ENCODE measurements at places on chromosomes 5 and 9.

GRCh38 chr5:60066502-60066901, 173.0 kb upstream of the PDE4D start:
- H3K27ac ChIP-seq = no peak overlapping the region
- H3K4me3 ChIP-seq = no peak overlapping the region
- H3K4me1 ChIP-seq = no peaks in the 10 kb centered on the region
- no peaks in the 10 kb centered on the region for H3K27me3 ChIP-seq
- no peaks in the 10 kb centered on the region for H3K36me3 ChIP-seq
- no peak for DNase-seq

GRCh38 chr5:57915536-57915935, 432.9 kb upstream of the ACTBL2 start:
- no peak overlapping the region for H3K27ac ChIP-seq
- no peak for DNase-seq
- H3K4me3 ChIP-seq = no peak overlapping the region
- H3K36me3 ChIP-seq = no peaks in the 10 kb centered on the region
- no peaks in the 10 kb centered on the region for H3K27me3 ChIP-seq
- no peaks in the 10 kb centered on the region for H3K4me1 ChIP-seq

DNA sequence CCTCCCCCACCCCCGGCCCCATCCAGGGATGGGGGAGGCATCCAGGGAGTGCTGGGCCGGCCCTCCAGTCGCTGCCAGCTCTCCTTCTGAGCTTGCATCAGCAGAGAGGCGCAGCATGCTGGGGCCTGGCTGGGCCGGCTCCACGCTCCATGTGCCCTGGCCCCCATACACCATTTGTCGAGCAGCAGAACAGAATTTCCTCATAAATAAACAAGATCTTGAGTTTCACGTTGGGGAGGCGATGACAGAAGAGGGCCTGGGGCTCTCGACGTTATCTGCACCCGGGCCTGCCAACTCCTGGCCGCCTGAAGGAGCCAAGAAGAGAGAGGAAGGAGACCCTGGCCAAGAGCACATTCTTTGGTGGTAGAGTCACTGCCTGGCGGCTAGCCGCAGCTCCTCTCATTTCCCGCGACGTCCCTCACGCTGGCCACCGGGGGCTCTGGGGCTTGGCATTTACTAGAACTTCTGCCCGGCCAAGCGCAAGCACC, 177.0 kb downstream of the FGF18 start:
- no peak overlapping the region for H3K4me3 ChIP-seq
- H3K36me3 ChIP-seq = no peaks in the 10 kb centered on the region
- H3K27me3 ChIP-seq = no peaks in the 10 kb centered on the region
- no peaks in the 10 kb centered on the region for H3K4me1 ChIP-seq

GRCh38 chr9:132887181-132888120, 8.8 kb downstream of the SPACA9 start:
- H3K27ac ChIP-seq = no peak overlapping the region
- no peaks in the 10 kb centered on the region for H3K36me3 ChIP-seq
- H3K4me1 ChIP-seq = no peaks in the 10 kb centered on the region
- H3K4me3 ChIP-seq = no peak overlapping the region

GRCh38 chr9:130745829-130746228, 52.2 kb downstream of the EXOSC2 start:
- H3K36me3 ChIP-seq = no peaks in the 10 kb centered on the region
- no peak for DNase-seq
- no peak overlapping the region for H3K27ac ChIP-seq
- H3K27me3 ChIP-seq = no peaks in the 10 kb centered on the region
- no peak overlapping the region for H3K4me3 ChIP-seq
- no peaks in the 10 kb centered on the region for H3K4me1 ChIP-seq

DNA sequence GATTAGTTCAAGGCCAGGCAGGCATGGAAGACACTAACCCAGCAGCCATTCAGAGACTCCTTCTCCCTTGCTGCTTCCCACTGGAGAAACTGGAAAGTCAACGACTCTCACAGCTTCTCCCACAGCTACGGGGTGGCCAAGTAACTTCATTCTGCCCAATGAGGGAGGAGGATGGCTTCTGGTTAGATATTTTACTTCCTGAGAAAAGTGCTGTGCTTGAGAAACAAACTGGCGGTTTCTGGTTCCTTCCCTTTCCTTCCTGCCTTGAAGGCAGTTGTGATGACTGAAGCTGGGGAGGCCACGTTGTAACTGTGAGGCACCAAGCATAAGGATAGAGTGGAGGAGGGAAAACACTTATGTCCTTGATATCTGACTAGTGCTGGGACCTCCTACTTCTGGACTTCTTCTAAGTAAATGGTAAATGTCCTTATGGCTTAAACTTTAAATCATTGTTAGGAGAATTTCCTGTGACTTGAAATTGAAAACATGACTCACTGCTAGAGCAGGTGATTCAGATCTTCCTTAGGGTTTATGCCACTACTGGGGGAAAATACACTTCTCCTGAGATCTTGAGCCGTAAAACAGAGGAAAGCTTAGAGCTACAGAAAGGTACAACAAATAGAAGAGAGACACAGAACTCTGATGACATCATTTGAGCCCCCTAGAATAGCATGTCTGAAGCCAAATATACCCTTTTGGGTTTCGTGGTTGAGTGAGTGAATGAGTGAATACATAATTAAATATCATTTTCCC, 3.1 kb upstream of the GNPDA1 start:
- H3K36me3 ChIP-seq = no peaks in the 10 kb centered on the region
- H3K27ac ChIP-seq = no peak overlapping the region
- DNase-seq = no peak
- peaks cover 5% of the 10 kb centered on the region for H3K4me1 ChIP-seq

GRCh38 chr9:92345582-92345981, 19.8 kb downstream of the CENPP start:
- no peaks in the 10 kb centered on the region for H3K36me3 ChIP-seq
- no peaks in the 10 kb centered on the region for H3K27me3 ChIP-seq
- no peak for DNase-seq
- no peak overlapping the region for H3K27ac ChIP-seq

- H3K4me3 ChIP-seq = no peak overlapping the region
- no peak overlapping the region for H3K27ac ChIP-seq
- peaks cover 14% of the 10 kb centered on the region for H3K4me1 ChIP-seq
- no peaks in the 10 kb centered on the region for H3K27me3 ChIP-seq
Measured at GRCh38 chr9:98132158-98132557, 13.1 kb upstream of the TRIM14 start.

DNA sequence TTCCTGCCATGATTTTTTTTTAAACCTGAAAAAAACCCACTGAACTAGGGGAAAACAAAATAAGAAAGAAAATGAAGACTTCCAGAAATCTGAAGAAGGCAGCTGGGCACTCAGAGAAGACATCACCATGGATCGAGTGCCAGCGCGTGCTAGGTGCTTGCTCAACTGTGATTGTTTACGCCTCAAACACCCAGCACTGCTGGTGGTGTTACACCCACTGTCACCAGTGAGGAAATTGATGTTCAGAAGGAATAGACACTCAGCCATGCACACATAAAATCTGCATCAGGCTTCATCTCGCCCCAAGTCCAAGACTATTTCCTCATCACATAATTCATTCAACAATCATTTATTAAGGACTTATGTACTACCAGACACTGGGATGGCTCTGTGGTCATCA, 82.1 kb downstream of the HRH2 start:
- no peaks in the 10 kb centered on the region for H3K27me3 ChIP-seq
- H3K4me3 ChIP-seq = no peak overlapping the region
- no peaks in the 10 kb centered on the region for H3K36me3 ChIP-seq
- DNase-seq = no peak

GRCh38 chr9:96777426-96777864, 442 bp downstream of the ZNF510 start:
- no peak overlapping the region for H3K27ac ChIP-seq
- no peak for DNase-seq
- H3K27me3 ChIP-seq = no peaks in the 10 kb centered on the region
- H3K4me3 ChIP-seq = peak overlapping the region; percentile 67
- H3K4me1 ChIP-seq = peaks cover 10% of the 10 kb centered on the region

DNA sequence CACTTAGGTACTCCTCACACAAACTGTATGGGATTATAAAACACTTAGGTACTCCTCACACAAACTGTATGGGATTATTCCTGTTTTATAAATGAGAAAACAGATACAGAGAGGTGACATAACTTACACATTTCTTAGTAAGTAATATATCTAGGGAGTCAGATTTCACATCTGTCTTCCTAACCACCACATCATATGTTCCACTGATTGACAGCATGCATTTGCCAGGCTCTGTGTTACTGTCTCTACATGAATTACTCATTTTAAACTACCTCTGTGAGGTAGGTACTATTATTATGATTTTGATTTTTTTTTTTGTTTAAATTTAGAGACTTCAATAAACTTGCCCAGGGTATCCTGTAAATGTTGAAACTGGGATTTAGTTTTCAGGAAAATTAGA, 232.7 kb downstream of the CCDC171 start:
- no peaks in the 10 kb centered on the region for H3K27me3 ChIP-seq
- H3K4me1 ChIP-seq = no peaks in the 10 kb centered on the region
- no peak for DNase-seq
- H3K4me3 ChIP-seq = no peak overlapping the region
- no peak overlapping the region for H3K27ac ChIP-seq

DNA sequence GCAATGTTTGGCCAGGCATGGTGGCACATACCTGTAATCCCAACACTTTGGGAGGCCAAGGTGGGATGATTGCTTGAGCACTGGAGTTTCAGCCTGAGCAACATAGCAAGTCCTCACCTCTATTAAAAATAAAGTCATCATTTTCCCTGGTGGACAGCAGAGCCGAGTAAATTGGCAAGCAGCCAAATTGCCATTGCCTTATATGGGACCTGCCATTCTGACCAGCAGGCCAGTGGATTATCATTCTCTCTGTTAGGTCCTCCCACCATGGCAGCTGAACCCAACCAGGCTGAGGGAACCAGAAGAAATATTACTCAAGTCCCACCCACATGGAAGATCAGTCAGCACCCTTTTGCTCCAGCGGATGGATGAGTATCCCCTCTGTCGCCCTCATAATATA, 1829.9 kb downstream of the EFNA5 start:
- H3K4me1 ChIP-seq = no peaks in the 10 kb centered on the region
- DNase-seq = no peak
- no peaks in the 10 kb centered on the region for H3K36me3 ChIP-seq
- no peak overlapping the region for H3K27ac ChIP-seq
- no peaks in the 10 kb centered on the region for H3K27me3 ChIP-seq

- H3K4me3 ChIP-seq = no peak overlapping the region
- H3K36me3 ChIP-seq = no peaks in the 10 kb centered on the region
- H3K27me3 ChIP-seq = no peaks in the 10 kb centered on the region
- no peaks in the 10 kb centered on the region for H3K4me1 ChIP-seq
- no peak overlapping the region for H3K27ac ChIP-seq
Measured at GRCh38 chr5:60410427-60410826, 289.5 kb downstream of the DEPDC1B start.

- DNase-seq = no peak
- no peaks in the 10 kb centered on the region for H3K27me3 ChIP-seq
- no peaks in the 10 kb centered on the region for H3K36me3 ChIP-seq
- no peak overlapping the region for H3K27ac ChIP-seq
Measured at GRCh38 chr5:54825005-54825404, 160.4 kb downstream of the ESM1 start.

- H3K4me3 ChIP-seq = no peak overlapping the region
- DNase-seq = no peak
- peaks cover 36% of the 10 kb centered on the region for H3K4me1 ChIP-seq
Measured at GRCh38 chr5:138645778-138646575, 70.8 kb upstream of the HSPA9 start.

DNA sequence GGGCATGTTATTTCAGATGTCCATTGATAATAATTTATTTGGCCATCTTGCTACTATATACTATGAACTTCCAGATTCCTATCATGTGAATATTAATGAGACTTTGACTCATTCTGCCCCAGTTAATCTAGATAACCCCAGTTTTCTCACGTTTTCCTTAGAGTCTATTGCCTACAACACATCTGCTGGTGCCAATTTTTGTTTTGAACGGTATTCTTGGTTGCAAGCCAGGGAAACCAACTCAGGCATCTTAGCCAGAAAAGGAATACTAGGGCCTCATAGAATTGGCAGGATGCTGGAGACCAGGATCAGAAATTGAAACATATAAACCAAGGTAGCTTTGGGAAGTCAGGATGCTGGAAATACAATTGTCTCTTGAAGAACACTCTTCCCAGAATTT, 28.0 kb upstream of the NPR3 start:
- no peak overlapping the region for H3K4me3 ChIP-seq
- no peaks in the 10 kb centered on the region for H3K27me3 ChIP-seq
- no peak overlapping the region for H3K27ac ChIP-seq
- no peaks in the 10 kb centered on the region for H3K4me1 ChIP-seq

DNA sequence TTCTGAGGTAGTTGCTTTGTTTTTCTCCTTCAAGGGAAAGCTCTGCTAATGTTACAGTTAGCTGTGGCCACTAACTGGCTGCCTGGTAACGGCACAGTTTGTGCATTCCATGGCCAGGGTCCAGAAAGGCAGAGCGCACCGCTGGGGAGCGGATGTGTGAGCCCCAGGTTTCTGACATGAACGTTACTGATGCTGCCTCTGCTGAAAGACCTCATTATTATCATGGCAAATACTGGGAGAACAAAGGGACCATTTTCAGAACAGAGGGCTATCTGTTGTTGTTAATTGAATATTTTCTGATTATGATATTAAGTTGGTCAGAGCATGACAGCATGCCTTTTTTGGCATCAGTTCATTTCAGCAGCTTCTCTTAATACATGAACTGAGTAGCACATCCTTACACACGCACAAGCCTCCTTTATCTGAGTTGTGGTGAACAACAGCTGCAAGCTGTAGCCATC, 134.1 kb downstream of the NUDT12 start:
- no peaks in the 10 kb centered on the region for H3K36me3 ChIP-seq
- no peak for DNase-seq
- H3K4me3 ChIP-seq = no peak overlapping the region
- H3K4me1 ChIP-seq = no peaks in the 10 kb centered on the region
- no peak overlapping the region for H3K27ac ChIP-seq

GRCh38 chr5:54329731-54330709, 19.6 kb upstream of the ARL15 start:
- DNase-seq = no peak
- H3K4me1 ChIP-seq = no peaks in the 10 kb centered on the region
- no peak overlapping the region for H3K4me3 ChIP-seq
- H3K27me3 ChIP-seq = no peaks in the 10 kb centered on the region

GRCh38 chr5:5384660-5385330, 37.7 kb upstream of the ICE1 start:
- no peak overlapping the region for H3K27ac ChIP-seq
- peaks cover 16% of the 10 kb centered on the region for H3K4me1 ChIP-seq
- H3K27me3 ChIP-seq = no peaks in the 10 kb centered on the region
- DNase-seq = no peak
